Caco-2 (cell line): ENCODE measurements at places on chromosomes 6 and 20. TPM values are rescaled to one million over a fixed set of nuclear protein-coding genes. Genes with fewer than 3 reads are reported as not detected.

- peak overlapping the region; percentile 60 for H3K27ac ChIP-seq
- no peaks in the 10 kb centered on the region for H3K27me3 ChIP-seq
- H3K4me1 ChIP-seq: peaks cover 31% of the 10 kb centered on the region
- no peak for DNase-seq
- H3K36me3 ChIP-seq: no peaks in the 10 kb centered on the region
Measured at GRCh38 chr6:143698759-143699429, 21.1 kb downstream of the PHACTR2 start.

- peaks cover 1% of the 10 kb centered on the region; the same call in 1 of the 2 replicates for H3K36me3 ChIP-seq
- no peaks in the 10 kb centered on the region for H3K27me3 ChIP-seq
- H3K4me3 ChIP-seq: no peak overlapping the region
- H3K4me1 ChIP-seq: peaks cover 7% of the 10 kb centered on the region
Measured at GRCh38 chr6:20408851-20409250, 7.2 kb downstream of the E2F3 start.

DNA sequence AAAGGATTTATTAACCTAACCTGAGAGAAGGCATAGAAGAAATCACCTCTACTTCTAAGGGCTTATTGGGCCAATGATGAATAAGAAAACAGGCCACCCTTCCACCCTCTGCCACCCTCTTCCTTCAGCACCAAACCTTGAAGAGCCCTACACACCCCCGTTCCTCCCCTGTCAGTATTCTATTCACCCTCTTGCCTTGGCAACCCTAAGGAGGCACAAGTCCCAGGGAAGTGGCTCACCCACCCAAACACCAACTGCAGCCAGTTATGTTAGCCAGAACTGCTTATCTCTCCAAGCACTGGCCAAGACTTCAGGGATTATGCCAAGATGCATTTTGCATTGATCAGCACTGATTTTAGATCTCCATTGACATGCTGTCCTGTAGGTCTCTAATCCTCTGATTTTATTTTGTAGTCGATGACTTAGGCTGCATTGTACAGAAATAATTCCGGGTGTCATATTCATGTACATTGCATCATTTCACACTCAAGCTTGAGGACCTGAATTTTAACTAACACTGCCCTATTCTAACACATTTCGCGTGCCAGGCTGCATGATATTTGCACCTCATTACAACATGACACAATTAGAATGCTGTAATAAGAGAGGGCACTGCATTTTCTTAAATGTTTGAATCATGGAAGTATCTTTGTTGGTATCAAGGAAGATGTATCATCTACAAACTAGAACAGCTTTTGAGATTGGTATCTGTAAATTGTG is 15.7 kb downstream of the CNKSR3 start:
- H3K4me1 ChIP-seq: no peaks in the 10 kb centered on the region
- H3K27me3 ChIP-seq: no peaks in the 10 kb centered on the region
- no peak overlapping the region for H3K4me3 ChIP-seq
- DNase-seq: no peak
- H3K36me3 ChIP-seq: no peaks in the 10 kb centered on the region
- H3K27ac ChIP-seq: no peak overlapping the region

DNA sequence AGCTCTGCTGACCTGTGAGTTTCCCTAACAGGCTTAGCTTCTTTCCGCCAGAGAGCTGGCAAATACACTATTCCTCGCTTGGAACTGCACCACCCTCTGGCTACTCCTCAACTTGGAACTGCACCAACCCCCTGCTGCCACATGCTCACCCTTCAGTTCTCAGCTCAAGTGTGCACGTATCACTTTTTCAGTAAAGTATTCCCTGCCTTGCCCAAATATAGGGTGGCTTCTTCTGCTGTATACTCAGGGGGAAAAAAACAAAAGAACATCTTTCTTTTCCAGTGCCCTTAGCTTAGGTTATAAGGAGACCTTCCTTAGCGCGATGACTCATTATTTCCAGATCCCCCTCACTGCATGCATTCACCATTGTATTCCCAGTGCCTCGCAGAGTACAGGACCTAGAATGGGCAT is 21.2 kb downstream of the GNAS-AS1 start:
- H3K27ac ChIP-seq: no peak overlapping the region
- no peaks in the 10 kb centered on the region for H3K4me1 ChIP-seq
- H3K36me3 ChIP-seq: no peaks in the 10 kb centered on the region
- no peaks in the 10 kb centered on the region for H3K27me3 ChIP-seq
- no peak overlapping the region for H3K4me3 ChIP-seq
- no peak for DNase-seq

GRCh38 chr20:36110994-36111393 is 43.5 kb upstream of the EPB41L1 start:
- H3K27ac ChIP-seq: peak overlapping the region; percentile 24
- peaks cover 2% of the 10 kb centered on the region; the same call in 1 of the 2 replicates for H3K36me3 ChIP-seq
- DNase-seq: no peak
- no peaks in the 10 kb centered on the region for H3K27me3 ChIP-seq
- no peak overlapping the region for H3K4me3 ChIP-seq

GRCh38 chr6:11785774-11786579 is 7.4 kb upstream of the ADTRP start:
- H3K36me3 ChIP-seq: no peaks in the 10 kb centered on the region
- H3K4me1 ChIP-seq: no peaks in the 10 kb centered on the region
- no peak overlapping the region for H3K4me3 ChIP-seq
- H3K27me3 ChIP-seq: no peaks in the 10 kb centered on the region
- no peak for DNase-seq
- no peak overlapping the region for H3K27ac ChIP-seq

- no peak overlapping the region for H3K4me3 ChIP-seq
- H3K27me3 ChIP-seq: no peaks in the 10 kb centered on the region
- DNase-seq: no peak
- no peaks in the 10 kb centered on the region for H3K4me1 ChIP-seq
Measured at GRCh38 chr6:142902636-142903053, 42.3 kb downstream of the HIVEP2 start.

GRCh38 chr6:133880006-133880405 is 8.9 kb upstream of the TCF21 start:
- H3K36me3 ChIP-seq: no peaks in the 10 kb centered on the region
- DNase-seq: no peak
- H3K4me1 ChIP-seq: no peaks in the 10 kb centered on the region
- H3K27me3 ChIP-seq: no peaks in the 10 kb centered on the region

DNA sequence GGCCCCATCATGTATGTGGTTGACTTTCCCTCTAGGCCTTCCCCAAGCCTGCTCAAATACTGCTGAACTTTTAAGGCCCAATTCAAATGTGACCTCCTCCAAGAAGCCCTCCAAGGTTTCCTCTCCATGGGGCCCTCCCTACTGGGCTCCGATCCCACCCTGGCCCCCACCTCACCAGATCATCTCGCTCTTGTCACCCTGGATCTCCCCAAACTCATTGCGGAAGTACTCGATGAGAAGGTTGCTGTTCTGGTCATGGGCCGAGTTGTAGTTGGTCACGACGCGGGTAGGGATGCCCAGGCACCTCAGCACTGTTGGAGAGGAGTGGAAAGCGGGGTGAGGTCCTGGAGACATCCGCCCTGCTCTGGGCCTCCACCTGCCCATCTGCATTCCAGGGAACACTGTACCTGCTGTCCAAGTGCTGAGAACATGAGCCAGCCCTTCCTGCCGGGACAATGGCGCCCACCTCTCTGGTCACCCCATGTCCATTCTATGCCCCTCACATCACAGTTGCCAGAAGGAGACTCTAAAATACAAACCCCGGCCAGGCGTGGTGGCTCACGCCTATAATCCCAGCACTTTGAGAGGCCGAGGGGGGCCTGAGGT is 23.1 kb downstream of the TGM2 start:
- no peaks in the 10 kb centered on the region for H3K27me3 ChIP-seq
- no peaks in the 10 kb centered on the region for H3K36me3 ChIP-seq
- peaks cover 68% of the 10 kb centered on the region for H3K4me1 ChIP-seq
- no peak overlapping the region for H3K4me3 ChIP-seq

GRCh38 chr6:50819904-50820868 is 1.5 kb downstream of the TFAP2B start:
- no peaks in the 10 kb centered on the region for H3K27me3 ChIP-seq
- H3K4me1 ChIP-seq: peaks cover 5% of the 10 kb centered on the region; the same call in 1 of the 2 replicates
- no peak for DNase-seq

DNA sequence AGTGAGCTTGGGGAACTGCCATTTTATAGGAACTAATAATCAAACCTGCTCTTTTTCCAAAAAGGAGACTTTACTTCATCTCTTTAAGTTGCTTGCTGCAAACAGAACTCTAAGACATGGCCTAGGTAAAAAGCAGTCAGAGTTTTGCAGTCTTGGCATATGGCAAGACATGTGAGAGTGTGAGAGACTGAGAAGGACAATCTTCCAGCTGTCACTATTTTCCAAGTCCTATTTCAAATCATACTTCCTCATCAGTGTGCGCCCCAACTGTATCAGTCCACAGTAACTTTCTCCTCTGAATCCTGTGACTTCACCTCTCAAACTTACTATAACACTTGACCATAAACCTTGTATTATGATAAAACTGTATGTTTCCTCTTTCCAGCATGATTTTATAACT is 10.4 kb downstream of the CALHM6 start:
- H3K27ac ChIP-seq: no peak overlapping the region
- no peaks in the 10 kb centered on the region for H3K4me1 ChIP-seq
- no peak overlapping the region for H3K4me3 ChIP-seq
- H3K36me3 ChIP-seq: no peaks in the 10 kb centered on the region

- H3K36me3 ChIP-seq: no peaks in the 10 kb centered on the region
- H3K4me1 ChIP-seq: no peaks in the 10 kb centered on the region
- no peak overlapping the region for H3K4me3 ChIP-seq
- H3K27ac ChIP-seq: no peak overlapping the region
Measured at GRCh38 chr6:160899671-160900430, 91.7 kb upstream of the MAP3K4 start.

The CCM2L gene
- 0.16 and 0.32 TPM in 2 replicates for total RNA-seq

The FILIP1 gene
- 0.07 TPM in 1 of 2 replicates, not detected in the other for total RNA-seq

The HACE1 gene
- 10.0 and 13.2 TPM in 2 replicates for total RNA-seq

The PPP1R3G gene
- 0.14 and 0.18 TPM in 2 replicates for total RNA-seq

The ROS1 gene
- total RNA-seq: 0.16 TPM in 1 of 2 replicates, not detected in the other

The MCHR2 gene
- total RNA-seq: not detected in 2 replicates

The FAM83D gene
- 82.4 and 86.3 TPM in 2 replicates for total RNA-seq
